ENCODE measurements at places on chromosomes 5 and 9.

GRCh38 chr5:137672001-137672400, 63.9 kb downstream of the KLHL3 start:
- no peak for DNase-seq

- peak; percentile 97 for DNase-seq
These were observed at the start of gene EXOSC2 for GRCh38 chr9:130693426-130694191. EXOSC2 (plus strand) TSS chr9:130693780; CDS start chr9:130693792, 12 bp downstream.

DNA sequence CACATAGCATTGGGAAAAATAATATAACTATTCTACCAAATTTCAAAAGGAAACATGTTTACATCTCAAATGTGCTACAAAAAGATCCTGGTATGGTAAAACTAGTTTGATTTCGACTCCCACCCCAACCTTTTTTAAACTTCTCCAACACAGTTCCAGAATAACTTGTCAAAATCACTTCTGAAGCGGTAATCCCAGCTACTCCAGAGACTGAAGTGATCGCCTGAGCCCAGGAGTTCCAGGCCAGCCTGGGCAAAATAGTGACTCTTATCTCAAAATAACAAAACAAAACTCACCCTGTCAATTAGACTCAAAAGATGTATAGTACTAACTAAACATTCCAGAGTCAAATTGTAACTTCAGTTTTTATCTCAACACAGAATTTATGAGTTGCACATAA, 71.3 kb upstream of the RNF38 start:
- DNase-seq = no peak

DNA sequence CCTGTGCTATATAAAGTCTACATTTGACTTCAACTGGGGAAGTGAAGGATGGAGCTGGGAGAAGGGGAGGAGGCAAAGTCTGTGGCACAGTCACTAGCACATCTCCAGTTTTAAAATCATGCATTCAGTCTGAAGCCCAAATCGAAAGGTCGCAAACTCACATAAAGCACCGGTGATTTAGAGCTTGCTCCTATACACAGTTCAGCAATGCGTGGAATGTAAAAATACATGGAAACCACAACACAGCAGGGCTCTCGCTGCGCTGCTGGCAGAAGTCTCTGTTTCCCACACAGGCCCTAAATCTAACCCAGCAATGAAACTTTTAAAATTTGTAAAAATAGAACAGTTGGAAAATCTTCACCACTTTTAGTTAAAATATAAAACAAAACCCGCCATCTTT, 68.2 kb downstream of the EBF1 start:
- DNase-seq = no peak

- no peak for DNase-seq
These were observed 189.1 kb upstream of the CCNG1 start for GRCh38 chr5:163248333-163248732.

- DNase-seq = no peak
These were observed 24.0 kb downstream of the HNRNPK start for GRCh38 chr9:83956086-83956435.

DNA sequence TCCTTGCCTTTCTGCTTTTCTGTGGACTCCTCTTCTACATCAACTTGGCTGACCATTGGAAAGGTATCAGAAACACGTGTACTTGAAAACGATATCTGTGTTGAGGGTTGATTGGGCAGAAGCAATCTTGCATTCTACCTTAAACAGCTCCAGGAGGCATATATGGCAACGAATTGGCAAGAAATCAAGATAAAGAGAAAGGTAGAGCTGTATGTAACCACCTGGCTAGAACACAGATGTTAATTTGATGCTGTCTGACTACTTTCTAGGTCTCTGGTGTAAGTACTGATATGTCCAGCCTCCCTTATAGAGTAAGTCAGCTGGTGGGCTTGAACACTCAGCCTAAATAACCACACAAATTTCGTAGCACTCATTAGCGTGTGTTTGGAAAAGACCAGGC, 1.3 kb downstream of the MAN1B1 start:
- no peak for DNase-seq

GRCh38 chr5:172007175-172008110, 1.0 kb upstream of the FBXW11 start:
- no peak for DNase-seq

GRCh38 chr5:174078416-174078815, 32.9 kb downstream of the NSG2 start:
- DNase-seq = no peak

GRCh38 chr5:74613283-74613682, 27.2 kb downstream of the ENC1 start:
- DNase-seq = no peak

GRCh38 chr9:136936645-136937170, 7.8 kb downstream of the FBXW5 start:
- no peak for DNase-seq

DNA sequence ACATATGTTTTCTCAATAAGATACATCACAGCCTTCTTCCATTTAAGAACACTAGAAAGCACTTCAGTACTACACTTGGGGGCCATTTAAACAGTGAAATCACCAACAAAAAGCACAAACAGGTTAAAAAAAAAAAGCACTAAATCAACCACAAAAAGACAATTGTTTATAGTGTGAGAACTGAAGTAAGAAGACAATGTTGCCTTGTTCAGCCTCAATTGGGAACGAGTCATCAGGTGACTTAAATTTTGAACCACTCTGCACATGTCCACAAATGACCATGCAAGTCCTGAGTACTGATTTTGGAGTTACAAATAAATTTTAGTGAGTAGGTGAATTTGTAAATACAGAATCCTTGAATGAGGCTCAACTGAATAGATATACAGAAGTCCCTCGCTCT, 37.2 kb upstream of the HNRNPA0 start:
- DNase-seq = no peak

- no peak for DNase-seq
These were observed 148.2 kb upstream of the PLPPR1 start for GRCh38 chr9:100880284-100880683.

DNA sequence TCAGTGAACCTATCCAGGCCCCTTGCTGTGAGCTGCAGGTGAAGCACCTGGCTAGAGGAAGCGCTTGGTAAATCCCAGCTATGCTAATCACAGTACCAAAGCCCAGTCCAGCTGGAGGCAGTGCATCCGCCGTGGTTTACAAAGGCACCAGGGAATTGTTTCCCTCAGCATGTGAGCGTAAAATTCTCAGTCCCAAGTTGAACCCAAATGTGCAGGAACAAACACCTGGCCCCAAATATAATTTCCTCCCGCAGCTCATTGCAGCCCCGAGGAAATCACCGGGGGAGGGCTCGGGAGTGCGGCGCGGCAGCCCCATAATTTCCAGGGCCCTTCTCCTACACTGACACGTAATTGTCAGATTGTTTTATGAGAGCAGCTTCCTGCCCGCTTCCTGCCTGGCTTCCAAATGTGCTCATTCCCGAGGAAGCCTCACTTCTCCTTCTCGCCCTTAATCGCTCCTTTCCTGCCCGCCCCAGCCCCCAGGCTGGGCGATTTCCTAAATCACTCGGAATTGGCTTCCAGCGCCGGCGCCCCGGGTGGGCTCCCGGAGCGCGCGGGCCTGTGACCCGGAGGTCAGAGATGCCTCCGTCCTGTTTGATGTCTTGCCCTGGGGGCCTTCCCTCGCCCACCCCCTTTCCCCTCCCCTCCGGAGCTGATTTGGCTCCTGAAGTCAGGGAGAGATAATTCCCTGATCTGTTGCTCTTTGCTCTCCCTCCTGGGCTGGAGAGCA, 134.4 kb downstream of the FGF1 start:
- DNase-seq = no peak

DNA sequence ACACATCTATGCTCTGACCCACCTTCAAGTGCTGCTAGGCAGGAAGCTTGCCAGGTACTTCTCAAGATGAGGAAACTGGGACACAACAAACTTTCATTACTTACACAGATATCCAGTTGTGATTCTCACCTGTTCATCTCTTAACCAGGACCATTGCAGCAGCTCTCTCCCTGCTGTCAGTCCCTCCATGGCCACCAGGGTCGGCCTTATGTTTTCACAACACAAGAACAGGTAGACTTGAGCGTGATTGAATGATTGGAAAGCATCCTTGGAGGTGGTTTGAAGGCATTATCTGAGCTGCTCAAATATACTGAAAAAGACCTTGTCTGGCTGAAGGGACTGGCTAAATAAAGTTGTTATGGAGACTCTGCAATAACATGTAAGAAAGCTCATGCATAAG, 94.4 kb downstream of the MTREX start:
- DNase-seq = no peak

DNA sequence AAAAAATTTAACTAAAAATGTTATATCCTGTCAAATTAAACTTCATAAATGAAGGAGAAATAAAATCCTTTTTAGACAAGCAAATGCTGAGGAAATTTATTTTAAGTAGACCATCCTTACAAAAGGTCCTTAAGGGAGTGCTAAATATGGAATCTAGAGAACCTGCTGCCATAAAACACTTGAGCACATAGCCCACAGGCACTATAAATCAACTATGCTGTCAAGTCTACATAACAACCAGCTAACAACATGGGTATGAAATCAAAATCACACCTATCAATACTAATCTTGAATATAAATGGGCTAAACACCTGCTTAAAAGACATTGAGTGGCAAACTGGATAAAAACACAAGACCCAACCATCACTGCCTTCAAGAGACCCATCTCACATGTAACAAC, 15.1 kb upstream of the PRSS3 start:
- no peak for DNase-seq

All from T-helper 22 cell (primary cell).